ENCODE measurements at places on chromosomes 1 and 21.

DNA sequence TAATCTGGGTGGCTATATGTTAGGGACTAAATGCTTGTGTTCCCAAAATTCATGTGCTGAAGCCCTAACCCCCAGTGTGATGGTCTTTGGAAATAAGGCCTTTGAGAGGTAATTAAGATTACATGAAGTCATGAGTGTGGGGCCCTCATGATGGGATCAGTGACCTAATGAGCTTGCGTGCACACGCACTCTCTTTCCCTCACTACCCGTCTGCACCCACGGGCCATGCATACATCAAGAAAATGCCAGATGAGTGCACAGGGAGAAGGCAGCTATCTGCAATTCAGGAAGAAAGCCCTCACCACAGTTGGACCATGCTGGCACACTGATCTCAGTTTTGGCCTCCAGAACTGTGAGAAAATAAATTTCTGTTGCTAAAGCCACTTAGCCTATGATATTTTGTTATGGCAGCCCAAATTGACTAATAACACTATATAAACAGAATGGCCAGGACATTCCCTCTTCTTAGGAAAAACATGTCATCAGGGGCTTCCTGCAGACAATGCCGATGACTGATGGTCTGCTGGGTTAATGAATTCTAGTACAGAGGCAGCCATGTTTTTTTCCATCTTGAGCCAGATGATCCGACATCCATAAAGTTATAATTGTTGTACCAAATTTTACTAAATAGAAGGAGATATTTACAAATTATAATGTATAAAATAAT lies 18.1 kb upstream of the MYOG start:
- DNase-seq = no peak

GRCh38 chr1:233815865-233816264 lies 88.6 kb upstream of the SLC35F3 start:
- no peak for DNase-seq

DNA sequence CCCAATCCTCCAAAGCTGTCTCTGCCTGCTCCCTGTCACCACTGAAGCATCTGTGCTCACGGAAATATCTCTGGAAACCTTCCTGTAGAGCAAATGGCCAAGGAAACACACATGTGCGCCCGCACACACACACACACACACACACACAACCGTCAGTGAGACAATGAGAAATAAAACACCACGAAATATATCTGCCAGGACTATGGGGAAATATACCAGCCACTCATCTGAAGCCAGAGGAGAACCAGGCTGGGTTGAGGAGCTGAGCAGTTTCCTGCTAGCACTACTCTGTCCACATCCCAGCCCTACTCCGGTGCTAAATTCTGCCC lies 25.1 kb upstream of the PLXNA2 start:
- DNase-seq = no peak

- DNase-seq = no peak
Measured at GRCh38 chr1:234861761-234862160, 251.8 kb upstream of the IRF2BP2 start.

Data from NCI-H460 (cell line).